Activated CD4-positive, alpha-beta T cell treated with anti-CD3 and anti-CD28 coated beads, Interleukin-2, amount 50 U/mL, for 48 hours (primary cell): ENCODE measurements at places on chromosomes 7 and 10.

DNA sequence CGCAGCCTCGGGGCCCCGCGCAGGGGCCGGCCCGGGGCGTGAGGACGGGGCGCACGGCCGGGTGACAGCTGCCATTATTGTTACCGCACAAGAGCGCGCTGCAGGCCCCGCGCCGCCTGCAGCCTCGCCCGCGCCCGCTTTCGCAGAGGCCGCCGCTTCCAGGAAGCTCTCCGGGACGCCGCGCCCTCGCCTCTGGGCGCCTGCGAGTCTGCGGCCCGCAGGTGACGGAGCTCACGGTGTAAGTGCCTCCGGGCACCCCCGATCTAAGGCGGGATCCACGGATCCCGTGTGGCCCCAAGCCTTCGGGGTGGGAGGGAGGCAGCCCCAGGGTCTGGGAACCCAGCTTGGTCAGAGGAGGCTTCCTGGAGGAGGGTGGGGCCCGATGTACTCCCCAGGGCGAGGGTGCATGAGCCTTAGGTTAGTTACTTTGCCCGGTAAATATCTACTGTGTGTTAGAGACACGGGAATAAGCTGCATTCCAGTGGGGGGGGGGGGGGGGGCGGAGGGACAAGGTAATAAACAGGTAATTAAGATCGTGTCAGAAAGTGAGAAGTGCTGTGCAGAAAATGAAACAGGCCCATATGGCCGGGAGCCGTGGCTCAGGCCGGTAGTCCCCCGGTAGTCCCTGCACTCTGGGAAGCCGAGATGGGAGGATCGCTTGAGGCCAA is 638 bp downstream of the IQCE start:
- peak; percentile 39 for DNase-seq

DNA sequence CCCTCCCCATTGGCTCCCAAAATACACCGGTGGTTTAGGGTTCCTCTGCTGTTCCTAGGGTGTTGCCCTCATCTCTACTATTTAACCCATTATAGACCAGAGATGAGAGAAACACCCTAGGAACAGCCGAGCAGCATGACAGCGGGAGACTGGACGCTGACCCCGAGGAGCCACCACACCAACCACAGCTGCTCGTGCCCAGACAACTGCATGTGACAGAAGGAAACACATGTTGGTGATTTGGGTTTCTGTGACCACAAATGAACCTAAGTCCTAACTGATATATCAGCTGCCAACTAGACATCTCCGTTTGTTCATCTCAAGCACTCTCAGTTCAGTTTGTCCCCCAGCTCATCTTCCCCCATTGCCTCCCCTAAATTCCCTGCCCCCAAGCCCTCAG is 13.4 kb downstream of the CFAP43 start:
- DNase-seq = no peak

GRCh38 chr7:39621261-39621660 is 2.1 kb upstream of the RALA start:
- DNase-seq = no peak

GRCh38 chr7:102873470-102874165 is 39.2 kb upstream of the LRRC17 start:
- DNase-seq = no peak

GRCh38 chr10:13335881-13336280 is 12.2 kb downstream of the SEPHS1 start:
- no peak for DNase-seq

GRCh38 chr7:78226059-78226719 is 427.6 kb downstream of the PHTF2 start:
- peak; percentile 42 for DNase-seq

- no peak for DNase-seq
Observed at GRCh38 chr7:2913760-2914387, 69.8 kb upstream of the GNA12 start.

GRCh38 chr10:59905066-59905730 is 1.2 kb downstream of the CCDC6 start:
- peak; percentile 65 for DNase-seq

DNA sequence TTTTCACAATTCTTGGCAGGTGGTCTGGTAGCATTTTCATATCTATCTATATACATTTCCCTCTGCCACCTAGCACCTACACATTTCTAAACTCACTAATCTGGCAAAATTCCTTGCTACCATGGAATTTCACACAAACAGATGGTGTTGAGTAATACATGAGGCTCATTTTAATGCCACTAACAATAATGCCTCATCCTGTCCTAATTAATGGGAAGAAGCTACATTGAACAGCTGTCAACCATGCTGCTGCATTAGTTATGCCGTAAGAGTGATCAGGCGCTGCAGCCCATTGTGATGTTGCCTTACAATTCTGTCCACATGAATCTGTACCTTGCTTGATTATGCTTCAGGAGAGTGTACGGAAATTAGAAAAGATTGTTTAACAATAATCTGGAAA is 23.2 kb downstream of the COL1A2 start:
- DNase-seq = no peak

GRCh38 chr7:78769481-78770101 is 683.9 kb downstream of the MAGI2 start:
- no peak for DNase-seq

- DNase-seq = peak; percentile 56
Observed at GRCh38 chr7:94655848-94656657, at the start of gene SGCE. Gene SGCE (minus strand): TSS chr7:94656133. CDS start chr7:94656098, 35 bp downstream.

- no peak for DNase-seq
Observed at GRCh38 chr10:33045421-33045820, 87.4 kb upstream of the ITGB1 start.

DNA sequence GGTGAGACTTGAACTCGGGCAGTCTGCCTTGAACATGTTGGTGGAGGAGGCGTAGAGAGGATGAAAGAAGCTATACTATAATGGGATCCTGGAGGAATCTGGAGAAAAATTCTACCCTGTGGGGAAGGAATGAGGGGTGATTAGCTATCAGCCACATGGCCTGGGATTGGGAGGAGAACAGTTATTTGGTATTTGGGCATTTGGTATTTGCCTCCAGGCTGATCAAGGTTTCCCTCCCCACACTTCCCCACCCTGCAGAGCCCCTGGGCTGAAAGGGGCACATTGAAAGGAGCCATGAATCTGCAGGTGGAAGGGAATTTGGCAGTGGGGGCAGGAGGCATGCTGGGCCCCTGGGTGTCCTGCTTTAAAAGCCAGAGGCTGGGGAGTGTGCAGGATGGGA is 235.3 kb downstream of the INHBA start:
- DNase-seq = no peak

- no peak for DNase-seq
Observed at GRCh38 chr7:142548978-142549377, 200.3 kb upstream of the PRSS1 start.

- DNase-seq = no peak
Observed at GRCh38 chr7:26160896-26161295, 8.9 kb downstream of the NFE2L3 start.

GRCh38 chr7:130369831-130370550 is 10.3 kb upstream of the CPA1 start:
- DNase-seq = no peak

DNA sequence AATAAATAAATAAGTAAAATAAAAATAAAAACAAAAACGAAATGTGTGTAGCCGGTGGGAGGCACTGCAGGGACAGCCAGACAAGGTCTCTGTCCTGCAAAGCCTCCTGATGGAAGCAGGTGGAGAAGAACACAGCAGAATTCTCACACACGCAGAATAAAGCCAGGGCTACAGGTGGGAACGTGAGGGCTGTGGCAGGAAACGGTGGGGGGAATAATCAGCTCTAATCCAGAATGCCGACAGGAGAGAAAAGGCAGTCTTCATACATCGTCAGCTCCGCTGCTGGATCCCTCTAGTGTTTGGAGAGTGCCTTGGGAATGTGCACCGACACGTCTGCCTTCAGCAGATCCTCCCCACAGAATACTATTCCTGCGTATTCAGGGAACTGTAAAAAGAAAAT is 6.8 kb upstream of the SNX8 start:
- DNase-seq = no peak

- DNase-seq = no peak
Observed at GRCh38 chr7:66964411-66964810, 31.0 kb downstream of the SBDS start.

DNA sequence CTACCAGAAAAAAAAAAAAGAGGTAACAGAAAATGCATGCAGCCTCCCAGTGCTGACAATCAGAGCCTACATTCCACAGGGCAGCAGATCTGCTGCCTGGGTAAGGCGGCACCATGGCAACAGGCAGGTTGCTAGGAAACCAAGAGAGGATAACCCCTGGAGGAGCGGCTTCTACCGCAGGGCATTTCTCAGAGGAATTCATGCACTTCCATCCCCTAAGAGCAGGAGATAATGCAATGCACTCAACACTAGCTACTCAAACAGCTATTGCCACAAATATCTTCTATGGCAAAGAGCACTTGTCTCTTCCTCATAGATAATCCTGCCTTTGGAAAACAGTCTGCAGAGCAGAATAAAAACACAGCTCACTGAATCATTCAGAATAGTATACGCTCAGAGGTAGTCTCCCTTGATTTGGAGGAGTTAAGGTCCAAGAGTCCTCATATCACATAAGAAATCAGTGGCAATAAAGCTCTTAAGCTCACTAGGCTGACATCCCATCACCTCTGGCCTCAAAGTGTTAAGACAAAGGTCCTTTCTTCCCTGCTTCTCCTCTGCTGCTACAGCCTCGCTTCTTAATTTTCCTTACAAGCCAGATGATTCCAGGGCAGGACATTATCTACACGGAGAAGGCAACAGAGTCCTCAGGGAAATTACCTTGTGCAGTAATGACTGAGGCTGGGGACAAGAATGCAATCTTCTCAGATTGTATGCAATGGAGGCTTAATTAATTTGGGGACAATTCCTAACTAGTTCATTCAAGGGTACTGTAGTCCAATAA is 10.7 kb downstream of the PSAP start:
- DNase-seq = no peak

DNA sequence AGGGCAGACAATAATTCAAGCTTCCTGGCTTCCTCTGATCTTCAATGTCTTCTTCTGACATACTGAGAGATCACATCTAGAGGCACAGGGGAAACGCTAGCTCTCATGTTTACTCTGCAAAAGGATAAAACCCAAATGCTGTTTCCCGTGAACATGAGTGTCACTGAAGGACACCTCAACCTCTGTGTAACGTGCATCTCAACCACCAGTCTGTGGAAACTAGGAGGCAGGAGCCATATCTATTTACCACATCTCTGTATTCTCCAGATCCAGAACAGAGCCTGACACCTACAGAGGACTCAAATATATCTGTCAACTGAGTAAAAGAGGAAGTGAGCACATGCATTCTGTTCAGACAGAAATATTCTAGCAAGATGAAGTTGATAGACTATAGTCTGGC is 140.3 kb upstream of the TARP start:
- no peak for DNase-seq

- no peak for DNase-seq
Observed at GRCh38 chr10:22486431-22486830, 141.1 kb downstream of the SPAG6 start.

DNA sequence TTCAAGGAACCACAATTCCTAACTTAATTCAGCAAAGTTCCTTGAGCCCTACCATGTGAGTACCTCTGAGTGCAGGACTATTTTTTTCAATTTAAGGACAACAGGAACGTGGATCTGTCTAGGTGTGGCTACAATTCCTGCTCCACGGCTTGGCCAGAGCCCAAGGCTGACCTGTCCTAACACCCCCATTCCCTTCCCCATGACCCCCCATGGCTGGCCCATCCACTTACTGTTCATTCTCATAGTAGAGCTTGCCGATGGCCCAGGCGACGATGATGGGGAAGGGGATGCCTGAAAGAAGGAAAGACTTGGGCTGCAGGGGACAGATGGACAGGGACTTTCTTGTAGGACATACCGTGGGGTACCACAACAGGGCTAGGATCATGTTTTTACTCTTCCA is 20.3 kb downstream of the CRHR2 start:
- no peak for DNase-seq

DNA sequence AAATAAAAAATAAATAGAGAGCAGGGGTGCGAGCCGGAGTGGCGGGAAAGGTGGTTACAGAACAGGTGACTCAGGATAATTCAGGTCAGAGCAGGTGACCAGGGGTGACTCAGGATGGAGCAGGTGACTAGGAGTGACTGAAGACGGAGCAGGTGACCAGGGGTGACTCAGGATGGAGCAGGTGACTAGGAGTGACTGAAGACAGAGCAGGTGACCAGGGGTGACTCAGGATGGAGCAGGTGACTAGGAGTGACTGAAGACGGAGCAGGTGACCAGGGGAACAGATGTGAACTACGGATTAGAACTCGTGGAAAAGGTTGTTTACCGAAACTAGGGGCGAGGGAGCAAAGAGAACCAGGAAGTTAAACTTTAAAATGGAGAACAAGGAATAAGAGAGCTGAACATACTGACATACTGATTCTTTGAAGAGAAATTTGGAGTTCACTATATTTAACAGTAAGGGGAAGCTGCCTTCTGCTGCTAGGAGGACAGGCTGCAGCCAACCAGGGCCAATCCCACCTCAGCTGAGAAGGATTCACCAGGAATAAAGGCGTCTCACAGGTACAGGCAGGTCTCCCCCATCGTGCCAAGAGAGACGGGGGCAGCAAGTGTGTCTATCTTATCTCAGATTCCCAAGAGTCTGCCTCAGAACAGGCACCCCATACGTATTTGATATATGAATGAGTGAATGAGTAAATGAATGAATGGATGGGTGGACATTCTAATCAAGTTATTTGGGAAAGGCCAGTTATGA is 101.3 kb downstream of the CPXM2 start:
- no peak for DNase-seq

- DNase-seq = no peak
Observed at GRCh38 chr10:51838471-51838870, 139.1 kb upstream of the CSTF2T start.

DNA sequence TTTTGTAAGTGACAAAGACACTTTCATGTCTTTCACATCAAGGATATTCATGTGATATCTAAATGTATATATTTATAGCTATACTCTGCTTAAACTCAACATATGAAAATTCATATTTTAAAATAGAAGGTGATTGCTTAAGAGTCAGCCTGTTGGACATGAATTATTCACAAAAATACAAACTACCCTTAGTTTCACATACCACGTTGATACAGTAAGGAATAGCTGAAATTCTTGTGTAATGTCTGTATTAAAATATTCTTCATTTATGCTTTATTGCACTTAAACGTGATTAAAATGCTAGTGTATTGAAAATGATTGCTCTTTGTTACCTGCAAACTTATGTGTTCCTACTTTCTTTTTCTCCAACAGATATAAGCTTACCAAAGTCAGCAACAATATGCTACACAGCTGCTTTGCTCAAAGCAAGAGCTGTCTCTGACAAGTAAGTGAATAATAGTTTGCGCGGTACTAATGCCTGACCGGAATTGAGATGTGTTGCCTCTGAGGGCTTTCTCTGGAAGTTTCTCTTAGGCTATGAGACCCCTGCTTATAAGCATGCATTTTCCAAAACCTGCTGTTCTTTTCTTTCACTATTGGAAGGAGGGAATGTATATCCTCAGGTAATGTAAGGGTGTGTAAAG is 133.8 kb downstream of the WNT2 start:
- DNase-seq = no peak
